ENCODE measurements at places on chromosomes 11 and 22. TPM values are rescaled to one million over a fixed set of nuclear protein-coding genes. Genes with fewer than 3 reads are reported as not detected.

GRCh38 chr11:126378763-126379162 lies 23.3 kb downstream of the ST3GAL4 start:
- no peak for DNase-seq

DNA sequence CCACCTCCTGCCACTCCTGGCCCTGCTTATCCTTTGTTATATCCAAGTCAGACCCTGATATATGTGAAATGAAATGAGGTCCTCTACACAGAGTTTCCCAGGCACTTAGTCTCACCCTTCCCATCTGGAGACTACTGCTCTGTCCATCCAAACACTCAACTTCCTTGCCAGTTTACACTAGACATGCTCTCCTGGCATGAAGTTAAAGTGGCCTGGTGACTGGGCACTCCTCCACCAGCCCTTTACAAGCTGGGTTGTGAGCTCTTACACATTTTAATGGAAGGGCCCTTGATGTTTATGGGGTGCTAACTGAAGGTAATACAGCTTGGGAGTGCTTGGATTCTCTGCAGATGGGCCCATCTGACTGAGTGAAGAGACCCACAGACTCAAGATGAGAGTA lies 216.1 kb upstream of the NARS2 start:
- DNase-seq = no peak

GRCh38 chr11:129785383-129786111 lies 30.1 kb upstream of the TMEM45B start:
- DNase-seq = no peak

- no peak for DNase-seq
Measured at GRCh38 chr22:37762389-37762836, 45.3 kb upstream of the GCAT start.

DNA sequence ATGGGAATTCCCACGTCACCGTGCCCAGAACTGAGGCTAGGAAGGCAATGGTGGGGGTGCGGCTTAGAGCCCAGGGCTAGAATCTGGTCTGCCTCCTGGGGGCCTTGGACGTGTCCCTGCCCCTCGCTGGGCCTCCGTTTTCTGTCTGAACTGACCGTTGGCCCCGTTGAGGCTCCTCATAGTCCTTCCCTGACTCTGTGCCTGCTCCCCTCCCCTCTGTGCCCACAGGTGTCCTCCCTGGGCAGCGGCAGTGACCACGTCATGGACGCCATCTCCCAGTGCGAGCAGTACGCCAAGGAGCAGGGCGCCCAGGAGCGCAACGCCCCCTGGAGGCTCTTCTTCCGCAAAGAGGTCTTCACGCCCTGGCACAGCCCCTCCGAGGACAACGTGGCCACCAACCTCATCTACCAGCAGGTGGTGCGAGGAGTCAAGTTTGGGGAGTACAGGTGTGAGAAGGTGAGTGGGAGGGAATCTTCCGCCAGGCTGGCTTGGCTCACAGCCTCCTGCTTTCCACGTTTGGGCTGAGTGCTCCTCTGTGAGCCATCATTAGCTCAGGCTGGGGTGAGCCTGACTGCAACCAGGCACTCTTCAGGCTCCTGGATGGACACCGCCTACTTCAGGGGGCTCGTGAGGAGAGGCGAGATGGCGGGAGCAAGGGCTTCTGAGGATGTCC lies 63.9 kb downstream of the MYO7A start:
- no peak for DNase-seq

GRCh38 chr11:8810540-8811301 lies 100.3 kb upstream of the AKIP1 start:
- peak; percentile 96 for DNase-seq

DNA sequence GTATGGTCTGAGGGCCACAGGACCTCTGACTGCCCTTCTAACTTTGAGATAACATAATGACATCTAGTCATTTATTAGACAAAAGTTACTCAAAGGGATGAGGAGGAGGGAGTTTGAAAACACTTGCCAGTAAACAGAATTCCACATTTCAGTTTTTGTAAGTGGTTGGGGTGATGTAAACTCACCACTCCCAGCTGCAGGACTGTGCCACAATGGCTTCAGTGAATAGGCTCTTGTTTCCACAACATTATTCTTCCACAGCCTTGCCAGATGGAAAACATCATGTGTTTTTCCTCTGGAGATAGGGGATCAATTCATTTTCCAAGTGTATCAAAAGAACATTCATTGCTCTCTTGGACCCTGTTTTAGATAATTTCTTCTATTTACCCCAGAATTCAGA lies 147.2 kb upstream of the BDNF start:
- no peak for DNase-seq

DNA sequence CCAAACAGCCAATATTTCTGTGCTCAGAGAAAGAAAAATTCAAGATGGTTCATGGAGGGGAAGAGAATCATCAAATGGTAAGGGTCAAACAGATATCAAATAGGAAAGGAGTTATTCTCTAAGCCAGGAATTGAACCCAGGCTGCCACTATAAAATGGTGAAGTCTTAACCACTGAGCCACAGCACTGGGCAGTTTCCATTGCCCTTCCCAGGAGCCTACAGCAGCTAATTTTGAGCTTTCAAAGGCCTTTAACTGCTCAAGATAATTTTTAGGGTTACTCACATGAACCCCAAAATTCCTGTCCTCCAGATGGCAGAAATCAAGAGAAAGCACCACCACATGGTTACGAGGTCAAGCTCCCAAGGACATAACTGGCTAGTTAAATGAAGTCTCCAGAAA lies 176.2 kb downstream of the KIF18A start:
- no peak for DNase-seq

GRCh38 chr22:26484360-26484706 lies 656 bp downstream of the SRRD start:
- DNase-seq = no peak

- no peak for DNase-seq
Measured at GRCh38 chr11:6356503-6357055, 33.7 kb upstream of the SMPD1 start.

GRCh38 chr11:126919147-126919823 lies 81.3 kb downstream of the KIRREL3 start:
- no peak for DNase-seq

DNA sequence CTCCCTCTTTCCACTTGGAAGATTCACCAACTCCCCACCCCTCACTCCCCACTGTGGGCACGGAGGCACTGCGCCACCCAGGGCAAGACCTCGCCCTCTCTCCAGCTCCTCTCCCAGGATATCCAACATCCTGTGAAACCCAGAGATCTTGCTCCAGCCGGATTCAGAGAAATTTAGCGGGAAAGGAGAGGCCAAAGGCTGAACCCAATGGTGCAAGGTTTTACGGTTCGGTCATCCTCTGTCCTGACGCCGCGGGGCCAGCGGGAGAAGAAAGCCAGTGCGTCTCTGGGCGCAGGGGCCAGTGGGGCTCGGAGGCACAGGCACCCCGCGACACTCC lies 397 bp upstream of the CD44 start:
- no peak for DNase-seq

- DNase-seq = no peak
Measured at GRCh38 chr11:71357414-71357813, 90.8 kb downstream of the DHCR7 start.

- no peak for DNase-seq
Measured at GRCh38 chr11:111846063-111846462, 25.3 kb downstream of the ALG9 start.

DNA sequence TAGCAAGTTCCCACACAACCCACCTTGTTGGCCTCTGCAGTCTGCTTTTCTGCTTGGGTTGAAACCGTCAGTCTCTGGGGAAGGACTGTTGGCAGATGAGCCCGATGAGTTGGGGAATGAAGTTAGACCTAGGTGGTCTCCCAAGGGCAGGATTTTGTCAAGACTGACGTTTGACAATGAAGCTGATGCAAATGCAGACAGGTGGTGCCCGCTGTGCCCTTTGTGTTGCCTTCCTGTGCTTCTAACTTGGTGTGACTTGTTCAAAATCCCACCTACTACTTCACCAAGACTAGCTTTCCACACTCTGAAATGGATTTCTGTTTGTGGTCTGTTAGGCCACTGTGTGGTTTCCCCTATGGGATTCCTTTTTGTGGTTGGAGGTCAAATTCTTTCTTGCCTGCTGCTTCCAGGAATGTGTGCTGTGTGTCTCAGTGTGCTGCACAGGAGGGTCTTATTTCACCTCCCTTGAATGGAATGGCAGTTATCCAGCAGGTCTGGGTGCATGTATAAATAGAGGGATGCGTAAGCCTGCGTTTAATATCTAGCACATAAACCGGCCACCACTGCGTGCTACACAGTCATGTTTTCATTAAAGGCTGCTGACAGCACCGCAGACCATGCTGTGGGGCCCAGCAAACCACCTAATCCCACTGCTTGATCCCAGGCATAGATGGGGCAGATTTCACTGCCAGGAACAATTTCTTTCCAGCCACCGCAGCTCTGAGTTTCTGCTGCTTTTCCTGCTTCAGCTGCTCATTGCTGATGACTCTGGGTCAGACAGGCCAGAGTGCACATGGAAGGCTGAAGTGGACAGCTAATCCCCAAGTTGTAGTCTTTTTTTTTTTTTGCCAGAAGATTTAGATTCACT lies 44.8 kb downstream of the ADAMTS8 start:
- no peak for DNase-seq

DNA sequence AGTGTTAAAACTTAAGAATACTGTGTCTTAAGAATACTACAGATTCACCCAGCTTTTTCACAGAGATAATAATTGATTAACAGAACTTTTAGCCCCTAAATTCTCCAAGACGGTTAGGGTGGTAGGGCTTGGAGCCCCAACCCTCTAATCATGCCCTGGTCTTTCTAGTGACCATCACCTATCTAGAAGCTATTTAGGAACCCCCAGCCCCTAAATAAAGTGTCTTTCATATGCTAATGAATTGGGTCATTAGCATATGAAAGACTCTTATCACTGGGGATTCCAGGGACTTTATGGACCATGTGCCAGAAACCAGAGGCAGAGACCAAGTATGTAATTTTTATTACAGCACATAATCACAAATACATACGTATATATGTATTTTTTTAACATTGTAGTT lies 999.7 kb upstream of the RAG2 start:
- DNase-seq = no peak

GRCh38 chr11:66020618-66021357 lies 5.5 kb downstream of the CATSPER1 start:
- no peak for DNase-seq

DNA sequence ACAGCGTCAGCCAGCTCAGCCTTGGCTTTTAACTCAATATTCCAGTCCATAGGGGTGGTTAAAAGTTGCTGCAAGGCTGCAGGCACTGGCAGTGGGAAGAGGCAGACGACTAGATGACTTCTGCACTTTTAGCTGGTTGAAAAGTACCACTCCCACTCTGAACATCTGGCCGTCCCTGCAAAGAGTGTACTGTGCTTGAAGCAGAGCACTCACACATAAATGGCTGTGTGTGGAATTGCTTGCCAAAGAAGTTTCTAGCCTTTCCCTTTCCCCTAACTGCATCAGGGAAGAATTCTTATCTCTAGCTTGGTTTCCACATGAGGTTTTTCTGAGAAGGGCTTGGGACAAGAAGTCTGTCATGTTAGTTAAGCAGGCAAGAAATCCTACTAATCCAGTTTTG lies 5.1 kb upstream of the PHLDB1 start:
- DNase-seq = peak; percentile 32

DNA sequence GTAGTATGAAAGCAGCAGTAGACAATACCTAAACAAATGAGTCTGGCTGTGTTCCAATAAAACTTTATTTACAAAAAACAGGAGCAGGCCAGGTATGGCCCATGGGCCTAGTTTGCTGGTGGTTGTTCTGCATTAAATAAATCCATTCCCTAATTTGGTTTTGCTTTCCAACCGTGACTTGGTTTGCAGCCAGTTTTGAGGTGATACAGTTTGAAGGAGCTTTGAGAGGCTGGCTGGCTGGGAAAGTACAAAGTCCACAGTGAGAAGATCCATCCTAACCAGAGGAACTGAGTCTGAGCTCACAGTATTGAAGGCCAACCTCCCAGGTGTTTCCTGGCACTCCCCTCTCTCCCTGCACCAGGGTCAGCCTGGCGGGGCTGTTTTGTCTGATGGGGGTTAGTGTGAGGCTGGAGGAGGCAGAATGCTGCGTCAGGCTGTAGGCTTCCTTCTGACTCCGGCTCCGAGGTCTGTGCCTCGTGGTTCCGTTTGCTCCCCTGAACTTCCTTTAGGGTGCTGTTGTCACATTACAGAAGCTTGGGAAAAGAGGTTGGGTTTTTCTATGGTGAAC lies 129.5 kb downstream of the MICAL2 start:
- no peak for DNase-seq

DNA sequence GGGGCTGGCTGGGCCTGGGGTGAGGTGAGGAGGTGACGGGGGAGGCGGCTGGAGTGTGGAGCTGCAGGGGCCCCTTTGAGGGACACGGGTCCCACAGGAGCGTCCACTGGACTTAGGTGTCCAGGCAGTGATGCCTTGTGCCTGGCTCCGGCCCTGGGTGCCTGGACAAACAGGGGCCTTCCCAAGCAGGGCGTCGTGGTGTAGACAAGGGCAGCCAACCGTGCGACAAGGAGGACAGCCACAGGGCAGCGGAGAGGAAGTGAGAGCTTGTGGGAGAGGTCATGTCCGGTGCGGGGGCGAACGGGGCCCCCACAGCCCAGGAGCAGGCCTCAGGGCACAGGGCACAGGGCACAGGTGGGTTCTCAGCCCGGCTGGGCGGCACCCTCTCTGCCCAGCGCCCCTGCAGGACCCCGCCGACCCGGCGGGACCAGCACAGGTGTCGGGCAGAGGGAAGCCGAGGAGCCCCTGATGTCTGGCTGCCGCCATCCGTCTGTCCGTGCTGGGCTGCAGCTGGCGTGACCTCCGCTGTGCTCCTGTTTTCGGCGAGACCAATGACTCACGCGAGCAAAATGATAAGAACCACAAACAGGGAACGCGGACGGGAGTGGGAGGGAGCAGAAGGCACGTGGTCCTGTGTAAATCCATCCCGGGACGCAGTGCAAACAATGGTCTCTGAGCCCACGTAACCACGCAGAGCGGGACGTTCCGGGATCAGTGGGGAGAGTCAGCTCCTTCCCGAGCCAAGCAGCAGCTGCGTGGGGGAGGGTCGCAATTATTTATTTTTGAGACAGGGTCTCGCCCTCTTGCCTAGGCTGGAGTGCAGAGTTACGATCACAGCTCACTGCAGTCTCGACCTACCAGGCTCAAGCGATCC lies 49.1 kb upstream of the A4GALT start:
- no peak for DNase-seq

- DNase-seq = no peak
Measured at GRCh38 chr11:71302534-71302909, 50.1 kb upstream of the SHANK2 start.

- no peak for DNase-seq
Measured at GRCh38 chr11:113871336-113871735, 4.0 kb downstream of the USP28 start.

GRCh38 chr22:46022881-46023512 lies 46.0 kb upstream of the WNT7B start:
- no peak for DNase-seq

GRCh38 chr11:7575841-7576725 lies 62.3 kb downstream of the PPFIBP2 start:
- no peak for DNase-seq

Gene C11orf42
- 0.35 TPM for polyA plus RNA-seq

Gene SEPTIN3
- 0.63 TPM for polyA plus RNA-seq

Gene P2RX3
- polyA plus RNA-seq = 4.2 TPM

Gene OR8B4
- not detected for polyA plus RNA-seq

Gene UFD1
- polyA plus RNA-seq = 40.6 TPM

Gene IFITM10
- polyA plus RNA-seq = 0.19 TPM

Gene CRYAB
- 619 TPM for polyA plus RNA-seq

Gene DDX25
- 0.62 TPM for polyA plus RNA-seq

Gene CASP5
- not detected for polyA plus RNA-seq

Gene SOX6
- polyA plus RNA-seq = 30.0 TPM
